ENCODE measurements at places on chromosomes 6 and 20. TPM values are rescaled to one million over a fixed set of nuclear protein-coding genes. Genes with fewer than 3 reads are reported as not detected.

GRCh38 chr6:32436995-32437836 is 2.5 kb upstream of the HLA-DRA start:
- DNase-seq = no peak

GRCh38 chr6:1164600-1164999 is 147.3 kb upstream of the FOXQ1 start:
- no peak for DNase-seq

The RAB44 gene
- total RNA-seq = 0.11 TPM

GRCh38 chr20:4740774-4741431 is 19.2 kb downstream of the PRND start:
- DNase-seq = no peak

The FAM83C gene
- total RNA-seq = not detected

The SCRT2 gene
- total RNA-seq = not detected

DNA sequence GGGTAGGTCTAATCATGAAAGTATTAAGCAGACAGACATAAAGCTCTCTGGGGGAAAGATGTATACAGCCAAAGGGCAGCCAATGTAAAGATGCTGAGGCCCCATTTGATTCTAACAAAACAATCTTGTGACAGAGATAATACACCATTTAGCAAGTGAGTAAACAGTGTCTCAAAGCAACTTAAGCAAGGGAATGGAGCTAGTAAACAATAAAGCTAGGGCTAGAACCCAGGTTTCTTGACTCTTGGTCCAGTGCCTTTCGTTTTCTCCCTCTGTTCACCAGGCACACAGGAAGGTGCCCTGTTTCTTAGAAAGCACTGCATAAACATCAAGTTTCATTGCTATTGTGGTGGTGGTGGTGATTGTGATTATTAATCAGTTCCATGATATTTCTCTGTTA is 5.1 kb downstream of the ELOVL2 start:
- no peak for DNase-seq
